ENCODE measurements at places on chromosomes 2 and 18.

DNA sequence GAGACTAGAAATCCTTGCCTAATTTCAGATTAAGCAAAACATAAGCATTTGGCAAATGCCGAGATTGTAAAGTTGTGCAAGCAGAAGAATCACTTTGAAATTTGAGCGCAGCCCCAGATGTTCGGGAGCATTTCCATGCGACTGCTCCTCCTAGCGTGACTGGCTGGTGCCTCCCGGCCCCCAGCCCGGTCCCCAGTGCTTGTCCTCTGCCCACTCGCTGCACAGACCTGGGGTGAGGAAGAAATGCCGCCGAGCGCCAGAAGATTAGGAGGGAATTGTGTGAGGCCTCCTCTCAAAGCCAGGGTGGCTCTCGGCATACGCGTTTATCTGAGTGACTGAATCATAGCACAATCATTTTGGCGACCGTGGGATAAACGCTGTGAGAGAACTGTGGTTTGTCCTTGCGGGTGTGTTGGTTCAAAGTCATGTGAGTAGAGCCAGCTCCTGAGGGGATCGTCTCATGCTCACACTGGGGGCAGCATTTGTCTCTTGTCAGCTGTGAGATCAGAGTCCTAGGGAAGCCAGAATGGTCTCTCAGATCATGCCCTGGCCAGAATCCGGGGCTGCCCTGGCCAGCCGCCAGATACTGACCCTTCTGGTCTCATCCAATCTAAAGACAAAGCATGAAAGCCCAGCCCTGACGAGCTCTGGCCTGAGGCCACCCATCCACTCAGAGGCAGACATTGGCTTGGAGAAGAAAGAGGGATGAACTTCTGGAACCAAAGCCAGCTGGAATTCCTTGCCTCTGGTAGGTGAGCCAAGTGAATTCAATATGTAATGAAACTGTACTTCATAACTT, 189.3 kb downstream of the SH3RF3 start:
- peak; percentile 75 for DNase-seq

- DNase-seq, result no peak
Observed at GRCh38 chr18:39675906-39676305, 2110.3 kb upstream of the CELF4 start.

DNA sequence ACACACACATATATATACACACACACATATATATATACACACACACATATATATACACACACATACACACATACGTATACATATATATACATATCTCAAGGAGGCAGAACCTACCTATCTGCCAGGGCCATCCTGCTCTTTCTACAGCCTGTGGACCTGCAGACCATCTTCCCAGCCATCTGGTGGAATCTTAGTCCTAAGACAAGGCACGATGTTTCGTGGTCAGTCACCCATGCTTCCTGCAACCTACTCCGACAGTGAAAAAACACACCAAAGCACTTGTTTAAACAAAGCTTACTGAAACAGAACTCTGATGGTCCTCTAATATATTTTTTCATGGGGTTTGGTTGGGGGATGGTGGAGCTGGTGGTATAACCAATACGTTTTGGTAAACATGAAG, 164.2 kb upstream of the ZNF521 start:
- DNase-seq, result no peak

DNA sequence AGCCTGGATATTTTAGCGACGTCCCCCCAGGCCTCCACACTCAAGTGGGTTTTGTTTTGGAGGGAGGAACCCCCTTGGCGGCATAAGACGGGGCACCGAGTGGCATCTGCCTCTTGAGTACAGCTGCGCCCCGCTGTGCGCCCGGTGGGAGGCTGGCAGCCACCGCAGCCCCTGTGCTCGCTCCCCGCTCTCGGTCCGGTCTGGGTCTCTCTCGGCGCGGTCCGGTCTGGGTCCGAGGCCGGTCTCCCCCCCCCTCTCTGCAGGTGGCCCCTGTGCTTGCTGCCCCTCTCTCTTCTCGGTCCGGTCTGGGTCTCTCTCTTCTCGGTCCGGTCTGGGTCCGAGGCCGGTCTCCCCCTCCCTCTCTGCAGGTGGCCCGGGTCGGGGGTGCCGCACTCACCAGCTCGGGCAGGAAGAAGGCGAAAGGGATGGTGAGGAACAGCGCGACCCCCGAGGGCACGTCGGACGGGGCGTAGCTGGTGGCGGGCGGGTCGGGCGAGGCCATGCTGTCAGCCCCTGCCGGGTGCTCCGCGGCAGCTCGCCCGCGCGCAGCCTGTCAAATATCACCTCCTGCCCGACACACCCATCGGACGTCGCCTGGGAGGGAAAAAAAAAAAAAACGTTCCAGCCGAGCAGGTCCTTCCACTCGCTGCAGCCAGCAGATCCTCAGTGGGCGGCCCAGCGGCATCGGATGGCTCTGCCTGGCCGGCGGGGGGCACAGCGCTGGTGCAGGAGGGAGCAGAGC, at the start of gene MALL:
Gene MALL (minus strand): TSS at position 532 of the 742 bp plus-strand sequence. CDS start 30 bp downstream, at position 502.
- DNase-seq, result peak; percentile 84

GRCh38 chr2:111189106-111189505, 68.4 kb downstream of the BCL2L11 start:
- no peak for DNase-seq

GRCh38 chr2:8638327-8638726, 43.5 kb upstream of the ID2 start:
- no peak for DNase-seq

- DNase-seq, result no peak
Observed at GRCh38 chr2:131014141-131014540, 79.1 kb downstream of the FAM168B start.

GRCh38 chr2:42127425-42128424, 41.4 kb upstream of the EML4 start:
- DNase-seq, result no peak

- DNase-seq, result no peak
Observed at GRCh38 chr2:36352701-36353100, 2.9 kb upstream of the CRIM1 start.

DNA sequence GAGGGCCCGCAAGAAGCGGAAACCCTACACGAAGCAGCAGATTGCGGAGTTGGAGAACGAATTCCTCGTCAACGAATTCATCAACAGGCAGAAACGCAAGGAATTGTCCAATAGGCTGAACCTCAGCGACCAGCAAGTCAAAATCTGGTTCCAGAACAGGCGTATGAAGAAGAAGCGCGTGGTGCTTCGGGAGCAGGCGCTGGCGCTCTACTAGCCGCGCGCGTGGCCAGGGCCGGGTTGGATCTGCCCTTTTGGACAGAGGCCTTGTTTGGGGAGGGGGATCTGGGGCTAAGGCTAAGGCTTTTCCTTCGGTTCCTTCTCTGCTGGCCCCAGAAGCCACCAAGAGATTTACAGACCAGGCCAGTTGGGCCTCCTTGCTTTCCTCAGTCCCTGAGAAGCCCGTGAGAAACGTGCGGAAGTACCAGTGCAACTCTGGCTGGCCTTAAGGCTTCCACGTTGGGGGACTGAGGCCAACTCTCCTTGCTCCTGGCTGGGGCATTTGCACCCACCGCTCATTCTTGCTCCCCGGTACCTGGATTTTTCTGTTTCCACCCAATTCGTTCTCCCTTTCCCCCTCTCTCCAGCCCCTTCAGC, 1.0 kb downstream of the HOXD12 start:
- no peak for DNase-seq

DNA sequence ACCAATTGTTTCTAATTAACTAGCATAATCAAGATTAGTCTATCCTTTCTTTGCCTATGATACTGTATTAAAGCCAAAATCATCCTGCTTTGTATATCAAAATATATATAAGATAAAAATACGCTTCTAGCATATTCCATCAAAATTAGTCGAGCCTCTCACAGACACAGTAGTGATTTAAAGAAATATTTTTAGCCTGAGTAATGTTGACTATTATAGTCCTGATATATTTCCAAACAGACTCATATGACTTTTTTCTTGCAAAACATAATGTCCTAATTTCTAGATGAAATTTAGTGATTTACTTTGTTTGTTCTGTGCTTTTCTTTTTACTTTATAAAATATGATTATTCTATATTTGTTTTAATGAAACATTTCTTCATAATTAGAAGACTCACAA, 30.9 kb downstream of the FAP start:
- no peak for DNase-seq

- no peak for DNase-seq
Observed at GRCh38 chr2:111688482-111688881, 195.5 kb downstream of the ANAPC1 start.

- no peak for DNase-seq
Observed at GRCh38 chr2:178441426-178441825, 9.5 kb downstream of the PRKRA start.

GRCh38 chr2:105381101-105381668, 17.7 kb downstream of the FHL2 start:
- no peak for DNase-seq

DNA sequence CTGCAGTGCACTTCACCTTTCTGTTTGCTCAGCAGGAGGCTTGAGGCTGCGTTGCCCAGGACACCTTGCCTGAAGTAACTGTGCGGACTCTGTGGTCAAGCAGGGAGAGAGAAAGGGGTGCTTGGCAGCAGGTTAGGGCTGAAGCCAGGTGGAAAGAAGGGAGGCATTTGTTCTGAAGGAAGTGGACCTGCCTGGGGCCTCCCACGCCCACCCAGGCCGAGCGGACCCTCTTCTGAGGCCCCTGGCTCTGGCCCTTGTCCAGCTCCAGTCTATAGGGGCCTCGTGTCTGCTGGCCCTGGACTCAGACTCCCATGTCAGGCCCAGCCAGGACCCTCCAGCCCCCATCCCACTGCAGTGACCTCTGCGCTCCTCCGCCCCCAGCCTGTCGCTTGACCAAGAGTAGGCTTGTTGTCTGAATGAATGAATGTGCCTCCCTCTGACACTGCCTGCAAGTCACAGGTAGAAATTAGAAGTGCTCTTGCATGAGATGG, 2.5 kb downstream of the SNED1 start:
- no peak for DNase-seq

GRCh38 chr2:25273985-25274535, 67.7 kb downstream of the DNMT3A start:
- no peak for DNase-seq

DNA sequence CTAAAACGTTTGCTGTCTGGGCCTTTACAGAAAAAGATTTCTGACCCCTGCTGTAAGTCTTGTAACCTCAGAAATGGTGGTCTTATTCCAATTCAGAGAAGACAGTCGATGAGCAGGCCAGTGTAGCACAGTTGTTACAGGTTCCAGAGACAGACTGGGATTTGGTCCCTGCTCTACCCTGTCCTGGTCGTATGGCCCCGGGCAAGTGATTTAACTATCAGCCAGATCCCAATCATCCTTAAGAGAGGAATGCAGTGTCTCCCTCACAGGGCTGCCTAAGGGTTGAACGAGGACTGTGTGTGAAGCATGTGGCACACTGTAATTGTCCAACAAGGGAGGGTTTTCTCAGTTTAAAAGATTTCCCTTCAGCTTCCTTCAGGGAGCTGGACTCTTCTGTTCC, 47.2 kb downstream of the HK2 start:
- no peak for DNase-seq

DNA sequence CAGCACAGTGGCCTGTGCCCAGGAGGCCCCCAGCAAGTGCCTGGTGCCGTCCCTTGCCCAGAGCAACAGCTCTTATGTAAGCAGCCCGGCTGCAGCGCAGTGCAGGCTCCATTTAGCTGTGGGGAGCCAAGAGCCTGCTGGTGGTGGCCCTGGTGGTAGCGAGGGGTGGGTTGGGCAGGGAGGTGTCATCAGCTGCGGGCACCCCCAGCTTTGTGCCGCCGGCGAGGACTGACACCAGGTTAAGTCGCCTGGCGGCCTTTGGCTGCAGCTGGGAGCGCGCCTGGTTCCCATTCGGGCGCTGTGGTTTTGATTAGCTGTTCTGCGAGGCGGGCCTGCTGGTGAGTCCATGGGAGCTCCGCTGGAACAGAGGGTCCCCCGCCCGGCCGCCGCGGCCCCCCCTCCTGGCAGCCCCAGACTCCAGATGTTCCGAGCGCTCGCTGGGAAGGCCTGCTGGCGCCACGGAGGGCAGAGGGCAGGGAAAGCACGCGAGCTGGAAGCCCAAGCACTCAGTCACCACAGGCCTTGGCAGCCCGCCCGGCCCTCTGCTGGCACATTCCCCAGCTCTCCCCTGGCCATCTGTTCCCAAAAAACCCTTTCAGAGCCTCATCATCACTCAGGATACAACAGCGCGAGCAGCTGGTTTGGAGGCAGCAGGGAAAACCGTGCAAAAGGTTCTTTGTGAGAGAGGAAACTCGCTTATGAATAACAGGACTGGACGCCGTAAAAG, 18.4 kb downstream of the ATOH8 start:
- DNase-seq, result peak; percentile 93

DNA sequence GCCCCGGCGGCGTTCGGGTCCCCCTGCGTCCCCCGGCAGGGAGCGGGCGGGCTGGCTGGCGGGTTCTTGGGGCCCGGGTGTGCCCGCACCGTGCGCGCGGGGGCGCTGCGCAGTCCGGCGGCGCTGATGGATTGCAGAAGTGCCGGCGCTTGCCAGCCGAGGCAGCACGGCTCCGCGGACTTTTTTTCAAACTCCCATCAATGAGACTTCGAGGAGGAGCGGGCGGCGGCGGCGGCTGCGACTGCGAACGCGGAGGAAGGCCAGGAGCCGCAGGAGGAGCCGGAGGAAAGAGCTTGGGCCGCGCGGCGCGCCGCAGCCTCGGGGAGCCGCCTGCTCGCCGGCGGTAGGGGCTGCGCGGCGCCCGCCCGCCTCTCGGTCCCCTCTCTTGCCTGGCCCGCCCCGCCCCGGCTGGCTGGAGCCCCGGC, at the start of gene GLI2:
Gene GLI2 (plus strand): TSS at position 123 of the 425 bp plus-strand sequence. CDS start 61,453 bp downstream, outside the sequence.
- peak; percentile 75 for DNase-seq

- DNase-seq, result peak; percentile 57
Observed at GRCh38 chr2:18378020-18378653, 182.3 kb downstream of the RDH14 start.

DNA sequence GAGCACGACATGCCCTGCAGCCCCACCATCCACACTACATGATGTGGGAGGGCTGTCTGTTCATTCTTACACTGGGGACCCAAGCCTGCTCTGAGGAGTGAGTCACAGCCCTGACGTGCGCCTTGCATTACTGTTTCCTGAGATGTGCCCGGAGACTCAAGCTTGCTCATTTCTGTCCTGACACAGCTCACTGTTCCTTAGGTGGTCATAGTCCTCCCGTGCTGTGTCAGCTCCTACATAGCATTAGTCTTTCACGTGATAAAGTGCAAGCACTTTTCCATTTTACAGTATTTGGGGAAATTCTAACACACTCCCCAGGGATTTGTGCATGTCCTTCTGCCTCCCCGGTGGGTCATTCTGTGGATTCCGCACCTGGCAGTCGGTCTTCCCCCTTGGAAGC, 46.2 kb upstream of the TRIM43B start:
- no peak for DNase-seq

DNA sequence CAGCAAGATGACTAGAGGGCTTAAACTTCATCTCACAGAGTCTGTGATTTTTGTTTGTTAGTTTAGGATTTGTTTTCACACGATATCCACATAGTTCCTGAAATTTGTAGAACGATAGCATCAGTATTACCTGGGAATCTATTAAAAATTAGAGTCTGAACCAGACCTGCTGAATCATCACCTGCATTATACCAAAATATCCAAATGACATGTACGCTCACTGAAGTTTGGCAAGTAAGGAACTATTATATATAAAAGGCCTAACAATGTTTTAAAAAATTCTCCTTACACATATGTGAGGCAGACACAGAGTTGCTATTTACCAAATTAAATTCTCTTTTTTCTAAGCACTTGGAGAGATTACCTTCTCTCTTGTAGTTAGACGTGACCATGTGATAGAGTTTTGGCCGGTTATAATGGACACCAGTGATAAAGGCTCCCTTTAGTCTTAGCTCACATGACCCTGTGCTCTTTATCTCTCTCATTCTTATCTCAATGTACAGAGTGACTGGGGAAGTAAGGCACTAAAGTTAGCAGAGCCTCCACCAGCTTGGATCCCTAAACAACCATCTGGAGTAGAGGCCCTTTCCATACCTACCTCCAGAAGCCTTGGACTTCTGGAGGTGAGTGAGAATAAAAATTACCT, 363.1 kb downstream of the DSC3 start:
- DNase-seq, result no peak

GRCh38 chr2:230875347-230876315, 10.9 kb downstream of the ITM2C start:
- no peak for DNase-seq

Measured in SW480 (cell line).